ENCODE measurements at places on chromosomes 16 and 17.

DNA sequence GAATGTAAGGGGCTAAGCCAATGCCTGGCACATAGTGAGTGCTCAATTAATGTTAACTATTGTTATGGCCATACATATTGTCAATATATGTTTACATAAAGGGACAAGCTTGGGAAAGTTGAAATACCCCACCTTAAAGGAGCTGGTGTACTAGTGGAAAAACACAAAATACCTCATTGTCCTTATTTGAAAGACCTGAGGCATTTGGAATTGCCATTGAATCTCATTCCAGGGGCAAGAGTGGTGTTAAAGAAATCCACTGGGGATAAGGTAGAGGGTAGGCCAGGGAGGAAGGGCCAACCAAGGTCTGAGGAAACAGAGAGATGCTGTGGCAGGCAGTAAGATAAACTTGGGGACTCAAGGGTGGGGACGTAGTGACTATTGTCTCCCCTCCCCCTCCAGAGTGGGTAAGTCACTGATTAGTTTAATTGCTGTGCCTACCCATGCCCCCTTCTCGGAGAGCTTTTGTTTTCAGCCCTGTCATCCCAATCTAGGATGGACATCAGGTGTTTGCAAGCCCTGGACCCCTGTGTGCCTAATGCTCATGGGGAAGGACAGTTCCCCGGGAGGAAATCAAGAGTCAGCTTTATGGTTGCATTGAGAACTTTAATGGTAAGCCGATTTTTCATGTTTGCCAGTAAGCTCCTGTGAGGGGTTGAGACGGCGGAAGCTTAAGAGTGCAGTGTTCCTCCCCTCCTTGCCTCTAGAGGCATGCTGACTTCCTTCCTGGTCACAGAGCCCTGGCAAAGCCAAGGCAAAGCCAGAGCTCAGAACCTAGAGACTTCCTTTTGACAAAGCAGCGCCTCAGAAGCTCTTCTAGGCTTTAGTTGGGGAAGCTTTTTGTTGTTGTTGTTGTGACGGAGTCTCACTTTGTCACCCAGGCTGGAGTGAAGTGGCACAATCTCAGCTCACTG, 2.5 kb upstream of the HEATR9 start:
- DNase-seq: peak; percentile 71

DNA sequence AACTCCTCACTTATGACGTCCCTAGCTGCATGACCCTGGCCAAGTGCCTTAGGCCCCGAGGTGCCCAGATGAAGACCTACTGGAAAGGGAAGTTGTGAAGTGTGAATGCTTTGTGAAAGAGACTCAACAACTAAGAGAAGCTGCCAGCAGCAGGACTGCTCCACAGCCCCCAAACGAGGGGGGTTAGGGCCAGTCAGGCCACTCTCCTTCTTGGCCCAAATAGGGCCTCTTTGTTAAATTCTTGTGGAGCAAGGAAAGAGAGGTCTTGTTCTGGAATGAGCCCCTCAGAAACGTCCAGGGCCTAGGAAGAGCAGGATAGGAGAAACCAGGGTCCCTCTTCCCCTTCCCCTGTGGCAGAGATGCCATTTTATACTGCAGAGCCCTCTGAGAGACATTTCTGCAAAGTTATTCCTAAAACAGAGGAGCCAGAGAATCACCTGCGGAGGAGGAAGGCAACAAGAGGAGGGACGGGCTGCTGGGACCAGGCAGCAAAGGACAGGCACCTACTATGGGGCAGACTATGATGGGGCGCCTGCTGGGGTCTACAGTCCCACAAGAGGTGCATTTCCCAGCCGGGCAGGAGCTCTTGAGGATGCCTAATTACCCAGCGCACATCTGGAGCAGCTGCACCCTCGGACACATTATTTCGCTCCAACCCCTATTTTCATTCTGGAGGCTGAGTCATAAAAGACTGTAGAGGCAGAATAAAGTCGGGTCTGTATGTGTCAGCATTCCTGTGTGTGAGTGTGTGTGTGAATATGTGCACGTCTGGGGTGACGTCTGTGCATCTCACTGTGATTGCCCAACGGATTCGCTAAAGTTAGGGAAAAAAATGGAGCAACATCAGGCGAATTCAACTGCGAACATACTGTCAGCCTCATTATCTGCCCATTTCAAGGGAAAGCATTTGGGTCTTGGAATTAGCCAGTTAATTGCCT, 11.4 kb upstream of the HOXB9 start:
- DNase-seq: peak; percentile 26

DNA sequence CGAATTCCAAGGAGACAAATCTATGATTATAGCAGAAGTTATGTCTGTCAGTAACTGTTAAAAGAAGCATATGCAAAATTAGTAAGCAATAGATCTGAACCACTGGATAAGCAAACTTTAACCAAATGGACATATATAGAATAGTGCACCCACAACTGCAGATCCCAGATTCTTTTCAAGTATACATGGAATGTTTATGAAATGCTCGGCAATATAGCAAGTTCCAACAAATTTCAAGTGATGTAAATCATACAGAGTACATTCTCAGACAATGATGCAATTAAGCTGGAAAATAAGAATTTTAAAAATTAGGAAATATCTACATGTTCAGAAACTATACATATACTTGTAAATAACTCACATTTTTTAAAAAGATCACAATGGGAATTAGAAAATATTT, 8.4 kb upstream of the HELZ start:
- DNase-seq: no peak

GRCh38 chr17:46832945-46833839, 14.7 kb upstream of the WNT3 start:
- DNase-seq: no peak

GRCh38 chr17:66537502-66537901, 235.1 kb downstream of the PRKCA start:
- DNase-seq: no peak

DNA sequence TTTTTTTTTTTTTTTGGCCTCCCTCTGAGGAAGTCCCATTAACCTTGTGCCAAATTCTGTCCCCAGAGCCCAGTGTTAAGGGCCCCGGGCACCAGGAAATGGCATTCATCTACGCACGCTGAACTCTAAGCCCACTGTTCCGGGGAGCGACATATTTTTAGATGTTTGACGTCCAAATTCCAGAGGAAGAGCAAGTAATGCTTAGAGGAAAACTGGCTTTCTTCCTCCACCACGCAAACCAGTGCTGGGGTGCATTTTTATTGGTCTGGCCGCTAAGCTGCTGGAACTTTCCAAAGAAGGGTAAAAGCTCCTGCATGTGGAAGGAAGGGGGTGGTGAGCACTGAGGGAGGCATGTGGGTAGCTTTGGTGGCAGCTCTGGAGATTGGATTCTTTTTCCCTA, 8.3 kb downstream of the WFDC1 start:
- DNase-seq: no peak
